Colonic mucosa (tissue), 4 donors: ENCODE measurements at places on chromosomes 7 and 10. TPM values are rescaled to one million over a fixed set of nuclear protein-coding genes. Genes with fewer than 3 reads are reported as not detected.

CACNB2 gene
- 9.8 TPM for total RNA-seq

GRCh38 chr7:65992526-65992925 is 10.5 kb upstream of the GUSB start:
- no peak for DNase-seq

DNA sequence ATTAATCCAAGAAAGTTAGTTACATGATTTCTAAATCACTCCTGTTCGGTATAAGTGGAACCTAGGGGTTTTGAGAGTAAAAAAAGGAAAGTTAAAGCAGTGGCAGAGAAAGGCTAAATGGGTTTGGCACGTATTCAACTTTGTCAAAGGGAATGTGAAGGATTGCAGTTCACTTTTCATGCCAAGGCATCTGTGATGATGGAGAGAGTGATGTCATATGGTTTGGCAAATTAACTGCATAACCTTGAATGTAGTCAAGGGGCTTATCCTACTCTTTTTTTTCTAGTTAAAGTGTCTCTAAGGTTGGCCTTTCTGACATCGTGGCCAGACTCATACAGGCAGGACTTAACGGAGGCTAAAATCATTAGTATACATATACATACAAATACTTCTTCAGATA is 277.8 kb downstream of the EXOC4 start:
- DNase-seq, result no peak

DNA sequence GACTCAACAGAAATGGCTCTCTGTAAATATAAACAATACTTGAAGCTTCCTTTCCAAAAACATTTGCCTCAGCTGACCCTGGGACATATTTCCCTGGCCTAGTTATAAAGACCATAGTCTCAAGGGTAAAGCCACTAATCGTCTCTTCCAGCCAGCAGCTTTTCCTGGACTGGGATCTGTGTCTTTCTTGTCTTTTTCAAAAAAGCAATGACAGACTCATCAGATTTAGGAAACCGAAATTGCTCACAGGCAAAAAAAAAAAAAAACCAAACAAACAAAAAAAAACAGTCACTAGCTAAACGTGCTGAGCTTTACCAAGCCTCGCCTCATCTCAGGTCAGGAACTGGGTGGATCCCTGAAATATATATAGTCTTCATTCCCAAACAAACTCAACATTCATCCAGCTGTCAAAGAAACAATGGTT is 23.5 kb downstream of the STN1 start:
- peak; percentile 51 for DNase-seq

DNA sequence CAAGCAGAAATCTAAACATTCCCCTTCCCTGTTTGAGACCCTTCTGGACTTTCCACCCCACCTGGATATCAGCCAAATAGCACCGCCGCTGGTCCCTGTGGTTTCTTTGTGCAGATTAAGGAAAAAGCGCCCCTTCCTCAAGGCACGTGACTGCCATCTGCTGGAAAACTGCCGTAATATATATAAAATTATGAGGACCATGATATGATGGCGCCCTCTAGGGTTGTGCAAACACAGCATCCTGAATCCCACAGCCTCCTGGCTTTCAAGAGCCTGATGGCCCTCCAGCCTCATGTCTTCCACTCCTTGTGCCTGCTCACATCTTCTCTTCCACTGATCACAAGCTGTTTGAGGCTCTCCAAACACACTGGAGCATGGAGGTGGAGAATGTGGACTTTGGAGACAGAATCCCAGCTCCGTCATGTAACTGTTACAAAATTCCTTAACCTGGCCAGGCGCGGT is 121.3 kb downstream of the MYL10 start:
- DNase-seq, result peak; percentile 48

LIPK gene
- total RNA-seq, result not detected

GRCh38 chr7:43105521-43106120 is 6.8 kb upstream of the HECW1 start:
- no peak for DNase-seq

GPR15LG gene
- 560 TPM for total RNA-seq

DNA sequence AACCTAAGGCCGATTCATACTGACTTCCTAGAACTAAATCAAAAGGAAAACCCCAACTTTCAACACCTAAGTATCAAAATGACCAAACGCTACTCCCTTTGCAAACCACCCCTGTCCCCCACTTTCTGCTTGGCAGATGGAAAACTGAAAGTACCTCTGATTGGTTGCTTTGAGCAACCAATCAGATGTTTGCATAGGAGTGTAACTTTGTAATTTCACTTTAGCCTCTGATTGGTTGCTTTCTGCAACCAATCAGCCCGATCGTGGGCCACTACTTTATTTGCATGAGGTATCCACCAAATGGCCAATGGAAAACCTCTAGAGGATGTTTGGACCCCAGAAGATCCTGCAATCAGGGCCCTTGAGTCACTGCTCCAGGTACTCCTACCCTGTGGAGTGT is 12.3 kb upstream of the SNX10 start:
- DNase-seq, result no peak

- DNase-seq, result no peak
These were observed 3.4 kb downstream of the NSUN6 start for GRCh38 chr10:18647945-18648344.

SFTPA1 gene
- total RNA-seq, result 0.77 TPM

- no peak for DNase-seq
These were observed 93.3 kb downstream of the EMX2 start for GRCh38 chr10:117635826-117636225.

DNA sequence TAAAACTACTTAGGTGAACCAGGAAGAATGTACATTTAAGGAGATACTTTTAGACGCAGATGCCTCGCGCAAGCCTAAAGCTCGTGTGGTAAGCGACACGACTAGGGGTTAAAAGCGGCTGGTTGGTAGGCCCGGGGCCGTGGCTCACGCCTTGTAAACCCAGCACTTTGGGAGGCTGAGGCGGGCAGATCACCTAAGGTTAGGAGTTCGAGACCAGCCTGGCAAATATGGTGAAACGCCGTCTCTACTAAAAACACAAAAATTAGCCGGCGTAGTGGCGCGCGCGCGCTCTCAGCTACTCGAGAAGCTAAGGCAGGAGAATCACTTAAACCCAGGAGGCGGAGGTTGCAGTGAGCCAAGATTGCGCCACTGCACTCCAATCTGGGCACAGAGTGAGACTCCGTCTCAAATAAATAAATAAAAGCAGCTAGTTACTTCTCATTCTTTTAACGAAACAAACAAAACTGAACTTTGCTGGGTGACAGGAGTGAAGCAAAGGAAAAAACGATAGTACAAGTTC is 879 bp downstream of the NUDT5 start:
- peak; percentile 54 for DNase-seq

FEZF1 gene
- not detected for total RNA-seq

GRCh38 chr10:128150045-128150493 is 23.8 kb upstream of the MKI67 start:
- DNase-seq, result peak; percentile 78

DNA sequence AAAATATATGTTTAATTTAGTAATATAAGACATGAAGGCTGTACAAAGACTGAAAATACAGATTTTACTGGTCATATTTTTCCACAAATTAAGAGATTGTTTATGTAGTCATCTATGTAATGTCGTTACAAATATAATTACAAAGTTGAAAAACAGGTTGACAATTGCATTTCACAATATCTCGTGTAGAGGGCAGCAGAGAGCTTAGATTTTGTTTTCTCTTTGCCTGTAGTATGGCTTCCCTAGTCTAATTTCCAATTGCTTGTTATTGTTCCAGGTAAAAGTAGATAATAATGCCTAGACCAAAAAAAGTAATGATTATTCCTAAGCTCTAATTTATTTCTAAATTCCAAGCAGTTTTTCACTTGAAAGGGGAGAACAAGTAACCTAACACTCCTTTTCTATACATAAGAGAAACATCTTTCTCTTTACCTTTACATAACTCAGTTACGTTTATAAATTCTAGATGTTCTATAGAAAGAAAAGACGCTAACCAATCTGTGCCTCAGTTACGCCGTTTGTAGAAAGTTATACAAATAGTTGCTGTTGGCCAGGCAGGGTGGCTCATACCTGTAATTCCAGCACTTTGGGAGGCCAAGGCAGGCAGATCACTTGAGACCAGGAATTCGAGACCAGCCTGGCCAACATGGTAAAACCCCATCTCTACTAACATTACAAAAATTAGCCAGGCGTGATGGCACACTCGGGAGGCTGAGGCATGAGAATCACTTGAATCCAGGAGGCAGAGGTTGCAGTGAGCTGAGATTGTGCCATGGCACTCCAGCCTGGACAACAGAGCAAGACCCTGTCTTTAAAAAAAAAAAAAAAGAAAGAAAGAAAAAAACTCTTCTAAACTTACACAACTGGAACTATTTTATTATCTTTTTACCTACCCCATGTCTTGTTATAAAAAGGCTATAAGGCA is 30.0 kb downstream of the NET1 start:
- DNase-seq, result peak; percentile 70

ABCB8 gene
- 26.7 TPM for total RNA-seq

ADRB1 gene
- total RNA-seq, result 0.59 TPM

DNA sequence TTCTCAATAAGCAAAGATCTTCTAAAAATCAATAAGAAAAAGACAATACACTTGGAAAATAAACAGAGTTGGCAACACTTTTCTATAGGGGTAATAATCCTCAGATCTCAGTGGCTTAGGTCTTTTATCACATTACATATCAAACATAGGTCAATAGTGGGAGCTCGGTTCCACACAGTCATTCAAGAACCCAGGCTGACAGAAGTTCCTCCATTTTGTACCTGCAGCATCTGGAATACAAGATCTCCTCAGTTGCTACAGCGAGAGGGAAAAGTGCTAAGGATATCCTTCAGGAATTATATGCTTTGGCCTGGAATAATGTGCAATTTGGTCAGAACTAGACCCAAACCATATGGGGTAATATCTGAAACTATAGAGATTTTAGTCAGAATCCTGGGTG is 55.4 kb upstream of the MSRB2 start:
- no peak for DNase-seq

- DNase-seq, result peak; percentile 57
These were observed at the start of gene OGDHL for GRCh38 chr10:49761789-49762565. Gene OGDHL, minus strand, starts transcription at chr10:49762323. Its CDS starts 3,731 bp downstream, at chr10:49758592.

AGR2 gene
- total RNA-seq, result 1,572 TPM

- no peak for DNase-seq
These were observed 251.2 kb upstream of the RHOBTB1 start for GRCh38 chr10:61195211-61195610.

HMX2 gene
- 0.13 TPM for total RNA-seq

STYXL1 gene
- total RNA-seq, result 36.7 TPM

- no peak for DNase-seq
These were observed 145.6 kb upstream of the RNF32 start for GRCh38 chr7:156494960-156495359.

CCL26 gene
- total RNA-seq, result 0.91 TPM

DNA sequence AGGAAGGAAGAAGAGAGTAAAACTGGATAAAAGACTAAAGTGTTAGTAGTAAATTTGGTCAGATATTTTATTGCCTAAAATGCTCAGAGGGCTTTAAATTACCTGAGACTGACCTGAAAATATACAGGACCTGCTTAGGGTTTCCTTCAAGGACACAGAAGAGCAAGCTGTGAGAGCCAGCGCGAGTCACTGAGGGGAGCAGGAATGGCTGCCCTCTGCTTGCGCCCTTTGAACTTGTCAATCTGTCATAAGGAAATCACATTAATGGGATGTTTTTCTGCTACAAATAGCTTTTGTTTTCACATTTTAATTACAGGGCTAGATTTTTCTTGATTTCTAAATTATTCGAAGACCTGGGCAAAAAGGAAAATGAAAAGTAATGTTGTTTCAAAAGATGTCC is 26.9 kb downstream of the DNAJB9 start:
- DNase-seq, result no peak

AKR1C8 gene
- total RNA-seq, result not detected

- no peak for DNase-seq
These were observed 37.0 kb downstream of the NHLRC2 start for GRCh38 chr10:113891476-113891875.

DNA sequence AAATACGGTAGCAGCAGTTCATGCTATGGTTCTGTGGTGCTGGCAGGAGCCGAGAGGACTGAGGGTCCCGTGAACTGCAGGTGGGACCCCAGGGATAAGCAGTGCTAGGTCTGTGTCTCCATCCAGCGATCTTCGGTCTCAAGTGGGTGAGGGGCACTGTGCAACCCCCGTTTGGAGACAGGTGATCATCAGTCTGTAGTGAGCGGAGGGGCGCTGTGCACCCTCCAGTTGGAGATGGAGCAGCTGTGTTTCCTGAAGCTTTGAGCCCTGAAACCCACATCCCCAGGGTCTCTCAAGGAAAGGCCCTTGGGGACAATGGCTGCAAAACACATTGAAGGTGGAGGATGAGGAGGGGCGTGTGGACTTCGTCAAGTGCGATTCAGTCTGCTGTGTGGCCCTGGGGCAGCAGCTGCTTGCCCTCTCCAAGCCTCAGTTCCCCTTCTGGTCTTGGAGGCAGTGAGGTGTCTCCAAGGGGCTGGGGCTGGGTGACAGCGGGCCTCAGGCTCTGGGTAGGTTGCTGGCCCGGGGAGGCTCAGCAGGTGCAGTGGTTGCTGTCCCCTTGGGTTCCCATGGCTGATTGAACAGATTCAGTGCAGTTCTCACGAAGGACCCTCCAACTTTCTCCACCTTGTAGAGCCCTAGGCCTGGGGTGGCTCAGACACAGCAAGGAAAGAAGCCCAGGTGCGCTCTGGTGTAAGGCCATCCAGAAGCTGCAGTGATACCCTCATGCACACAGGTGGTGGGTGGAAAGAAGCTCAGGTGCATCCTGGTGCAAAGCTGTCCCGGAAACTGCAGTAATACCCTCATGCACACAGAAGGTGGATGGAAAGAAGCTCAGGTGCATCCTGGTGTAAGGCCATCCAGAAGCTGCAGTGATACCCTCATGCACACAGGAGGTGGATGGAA is 160.6 kb downstream of the ADARB2 start:
- no peak for DNase-seq
